ENCODE measurements at places on chromosomes 5 and 9. TPM values are rescaled to one million over a fixed set of nuclear protein-coding genes. Genes with fewer than 3 reads are reported as not detected.

Gene CLIC3
- polyA plus RNA-seq, result 0.33 TPM

Gene GFM2
- 13.2 TPM for polyA plus RNA-seq

Gene AFAP1L1
- polyA plus RNA-seq, result 21.8 TPM

Gene PCDHB13
- 1.7 TPM for polyA plus RNA-seq

Gene OBP2B
- polyA plus RNA-seq, result not detected

Gene INSL4
- polyA plus RNA-seq, result not detected

Gene SH3RF2
- polyA plus RNA-seq, result 3.0 TPM

Gene ARL14EPL
- polyA plus RNA-seq, result 0.22 TPM

Gene PLAA
- polyA plus RNA-seq, result 15.5 TPM

Gene NR6A1
- 0.22 TPM for polyA plus RNA-seq

Gene PCDHA9
- polyA plus RNA-seq, result not detected

Gene RUFY1
- polyA plus RNA-seq, result 25.5 TPM

Gene ARHGEF37
- polyA plus RNA-seq, result 5.2 TPM

Gene ARAP3
- polyA plus RNA-seq, result 33.4 TPM

Gene TMEM215
- polyA plus RNA-seq, result not detected

Gene CMBL
- 14.3 TPM for polyA plus RNA-seq

Gene FLT4
- 13.1 TPM for polyA plus RNA-seq

Gene BTNL9
- 25.3 TPM for polyA plus RNA-seq

Gene CD14
- 162 TPM for polyA plus RNA-seq

Gene KIF3A
- polyA plus RNA-seq, result 4.9 TPM
